ENCODE measurements at places on chromosomes 6 and 20. TPM values are rescaled to one million over a fixed set of nuclear protein-coding genes. Genes with fewer than 3 reads are reported as not detected.
A peak's percentile ranks its signal among the peaks of the same experiment; 100 is the strongest.

GRCh38 chr20:58147628-58148370, 80.7 kb downstream of the ANKRD60 start:
- DNase-seq, result no peak
- peaks cover 19% of the 10 kb centered on the region for H3K27me3 ChIP-seq
- H3K4me3 ChIP-seq, result no peak overlapping the region

DNA sequence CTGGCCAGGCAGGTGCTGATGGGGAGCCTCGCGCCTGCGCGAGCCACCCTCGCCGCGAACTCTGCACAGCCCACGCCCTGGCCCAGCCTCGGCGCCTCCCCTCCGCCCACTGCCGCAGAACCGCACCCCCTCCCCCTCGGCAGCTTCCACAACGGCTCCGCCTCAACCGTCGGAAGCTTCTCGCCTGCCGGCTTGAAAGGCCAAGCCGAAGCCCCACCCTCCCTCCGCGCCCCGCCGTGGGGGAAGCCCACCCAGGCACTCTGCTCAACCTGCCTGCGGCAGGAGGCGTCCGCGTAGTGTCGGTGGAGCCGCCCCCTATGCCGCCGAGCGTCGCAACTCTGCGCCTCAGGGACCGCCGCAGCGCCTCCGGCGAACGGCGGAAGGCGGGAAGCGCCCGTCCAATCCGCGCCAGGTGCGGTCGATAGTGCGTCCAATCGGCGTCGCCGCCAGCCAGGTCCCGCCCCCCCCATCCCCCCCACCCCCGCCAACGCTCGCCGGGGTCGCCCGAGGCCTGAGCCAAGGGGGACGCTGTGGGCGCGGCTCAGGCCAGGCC, at the start of gene SYCP2:
Gene SYCP2, minus strand, starts transcription at position 342 of the 553 bp plus-strand sequence. CDS start 11,224 bp downstream, outside the sequence.
- no peak within 1 kb of the TSS for H3K27ac ChIP-seq
- H3K36me3 ChIP-seq, result no peaks in the 10 kb centered on the region
- DNase-seq, result no peak
- no peaks in the 10 kb centered on the region for H3K27me3 ChIP-seq
- H3K4me3 ChIP-seq, result peak within 1 kb of the TSS; percentile 75

The FOXP4 gene
- total RNA-seq, result 17.2 TPM

The MGME1 gene
- 15.1 TPM for total RNA-seq

DNA sequence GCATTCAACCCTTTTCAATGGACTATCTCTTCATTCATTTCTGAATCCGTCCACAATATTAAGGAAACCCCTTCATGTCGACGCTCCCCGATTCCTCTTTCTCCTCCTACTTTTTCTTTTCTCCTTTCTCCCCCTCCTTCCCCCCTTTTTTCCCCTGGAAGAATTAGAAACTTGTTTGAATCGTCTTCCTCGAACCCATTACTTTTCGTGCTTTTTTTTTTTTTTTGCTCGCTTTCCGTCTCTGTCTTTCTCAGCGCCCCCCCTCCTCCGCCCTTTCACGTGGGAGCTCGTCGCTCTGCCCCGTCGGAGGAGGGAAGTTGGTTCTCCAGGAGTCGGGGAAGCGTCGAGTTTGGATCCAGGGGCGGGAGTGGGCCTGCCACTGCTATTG, 2.3 kb upstream of the NKX2-2 start:
- no peak overlapping the region for H3K4me3 ChIP-seq
- H3K27ac ChIP-seq, result no peak overlapping the region
- H3K27me3 ChIP-seq, result peaks cover 80% of the 10 kb centered on the region
- peaks cover 33% of the 10 kb centered on the region for H3K4me1 ChIP-seq
- no peak for DNase-seq

GRCh38 chr6:33768644-33769120, 20.2 kb downstream of the LEMD2 start:
- peaks cover 1% of the 10 kb centered on the region for H3K36me3 ChIP-seq
- no peaks in the 10 kb centered on the region for H3K27me3 ChIP-seq
- peaks cover 50% of the 10 kb centered on the region for H3K4me1 ChIP-seq

DNA sequence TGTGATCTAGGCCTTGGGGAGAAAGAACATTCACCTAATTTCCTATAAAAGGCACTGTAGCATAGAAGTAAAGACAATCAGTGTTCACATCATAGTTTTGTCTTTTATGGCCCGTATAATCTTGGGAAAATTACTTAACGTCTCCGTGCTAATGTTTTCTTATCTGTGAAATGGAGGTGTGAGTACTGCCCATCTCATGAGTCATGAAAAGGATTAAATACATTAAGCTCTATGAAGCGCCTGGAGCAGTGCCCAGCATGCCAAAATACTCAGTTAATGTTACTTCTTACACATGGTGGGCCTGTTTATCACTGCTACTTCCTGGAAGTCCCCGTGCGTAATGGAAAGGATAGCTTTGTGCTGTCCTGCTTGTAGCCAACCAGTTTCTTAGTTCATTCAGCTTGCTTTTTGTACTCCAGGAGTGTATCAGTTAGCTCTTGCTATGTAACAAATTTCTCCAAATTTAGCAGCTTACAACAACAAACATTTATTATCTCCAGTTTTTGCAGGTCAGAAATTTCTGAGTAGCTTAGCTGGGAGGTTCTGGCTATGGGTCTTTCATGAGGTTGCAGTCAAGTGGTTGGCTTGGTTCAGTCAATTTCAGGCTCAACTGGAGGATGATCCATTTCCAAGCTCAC, 103.6 kb upstream of the BMP2 start:
- H3K27me3 ChIP-seq, result no peaks in the 10 kb centered on the region
- H3K4me3 ChIP-seq, result no peak overlapping the region
- no peak overlapping the region for H3K27ac ChIP-seq
- DNase-seq, result no peak
- H3K4me1 ChIP-seq, result peaks cover 21% of the 10 kb centered on the region
- H3K36me3 ChIP-seq, result no peaks in the 10 kb centered on the region

DNA sequence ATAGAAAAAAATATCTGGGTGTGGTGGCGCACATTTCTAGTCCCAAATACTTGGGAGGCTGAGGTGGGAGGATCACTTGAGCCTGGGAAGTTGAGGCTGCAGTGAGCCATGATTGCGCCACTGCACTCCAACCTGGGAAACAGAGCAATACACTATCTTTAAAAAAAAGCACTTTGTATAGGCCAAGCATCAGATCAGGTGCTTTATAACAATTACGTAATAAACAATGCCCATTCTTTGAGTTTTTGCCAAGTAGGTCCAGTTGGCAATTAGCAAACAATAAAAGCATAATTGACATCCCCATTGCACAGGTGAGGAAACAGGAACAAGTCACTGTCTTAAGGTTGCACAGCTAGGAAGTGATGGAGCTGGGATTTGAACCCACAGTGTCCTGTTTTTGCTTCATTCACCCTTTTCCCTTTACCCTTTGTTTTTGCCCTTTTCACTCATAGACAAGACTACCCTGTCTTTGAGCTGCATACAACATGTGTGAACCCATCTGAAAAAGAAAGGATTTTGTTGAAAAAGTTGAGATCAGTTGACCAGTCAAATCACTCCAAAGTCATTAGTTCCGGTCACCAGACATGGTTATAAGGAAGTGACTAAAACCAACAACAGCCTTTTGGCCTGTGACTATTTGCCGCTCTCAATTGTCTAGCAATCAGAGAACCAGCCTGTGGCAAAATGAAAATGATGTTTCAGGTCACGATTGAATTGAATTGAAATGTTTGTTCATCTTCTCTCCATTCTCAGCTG, 303.6 kb downstream of the TFAP2C start:
- no peak overlapping the region for H3K27ac ChIP-seq
- H3K4me3 ChIP-seq, result no peak overlapping the region
- H3K4me1 ChIP-seq, result peaks cover 14% of the 10 kb centered on the region
- no peak for DNase-seq
- no peaks in the 10 kb centered on the region for H3K36me3 ChIP-seq

DNA sequence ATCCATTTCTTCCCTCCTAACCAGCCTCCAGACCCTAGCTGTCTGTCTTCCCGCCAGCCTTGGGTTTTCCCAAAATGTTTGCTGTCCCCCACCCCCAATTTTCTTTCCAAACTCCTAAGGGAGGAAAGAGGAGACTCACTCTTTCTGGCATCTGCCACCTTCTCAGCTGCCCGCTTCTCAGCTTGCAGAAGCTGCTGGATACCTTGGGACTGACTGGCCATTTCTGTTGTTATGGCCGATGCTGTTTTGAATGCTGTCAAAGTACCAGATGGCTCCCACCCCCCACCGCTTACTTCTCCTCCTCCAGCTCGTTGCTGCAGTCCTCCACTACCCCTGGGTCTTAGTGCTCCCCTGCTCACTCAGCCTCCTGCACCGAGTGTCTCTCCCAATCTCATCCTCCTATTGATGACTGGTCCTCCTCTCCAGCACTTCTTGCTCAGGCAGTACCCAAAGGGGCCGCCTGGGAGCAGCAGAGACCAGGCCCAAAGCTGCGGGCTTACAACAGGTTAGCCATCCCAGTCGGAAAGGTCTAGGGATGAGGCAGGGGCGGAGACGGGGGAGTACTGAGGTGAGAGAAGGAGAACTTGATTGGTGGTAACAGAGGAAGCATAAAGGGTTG, at the start of gene ATP6V1G2:
Gene ATP6V1G2, minus strand, starts transcription at position 270 of the 619 bp plus-strand sequence. Its CDS starts 49 bp downstream, at position 221.
- H3K4me1 ChIP-seq, result peaks cover 52% of the 10 kb centered on the region
- peak within 1 kb of the TSS; percentile 97 for H3K4me3 ChIP-seq
- H3K36me3 ChIP-seq, result peaks cover 4% of the 10 kb centered on the region
- DNase-seq, result no peak
- H3K27me3 ChIP-seq, result no peaks in the 10 kb centered on the region

GRCh38 chr6:131383421-131384411, 189.3 kb upstream of the ARG1 start:
- peak overlapping the region; percentile 1 for H3K27ac ChIP-seq
- H3K4me1 ChIP-seq, result peaks cover 19% of the 10 kb centered on the region

The TRERF1 gene
- 3.3 TPM for total RNA-seq

GRCh38 chr6:121780325-121781321, 345.2 kb downstream of the GJA1 start:
- DNase-seq, result peak; percentile 61
- H3K36me3 ChIP-seq, result peaks cover 2% of the 10 kb centered on the region
- H3K4me3 ChIP-seq, result no peak overlapping the region
- peaks cover 9% of the 10 kb centered on the region for H3K4me1 ChIP-seq
- no peak overlapping the region for H3K27ac ChIP-seq

DNA sequence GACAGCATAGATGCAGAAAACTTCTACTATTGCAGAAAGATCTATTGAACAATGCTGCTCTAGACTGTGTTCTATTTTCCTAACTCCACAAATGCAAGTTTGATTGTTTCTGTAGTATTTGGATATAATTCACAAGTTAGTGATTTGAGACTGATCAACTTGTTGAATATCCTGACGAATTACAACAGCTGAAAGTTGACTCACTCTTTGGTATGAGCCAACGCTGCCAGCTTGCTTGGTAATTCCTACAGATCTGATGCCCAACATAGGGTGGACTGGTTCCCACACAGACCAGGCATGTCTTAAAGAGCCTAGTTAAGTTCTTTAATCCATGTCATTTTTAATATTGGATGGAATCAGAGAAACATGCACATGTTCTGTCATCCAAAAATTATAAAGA, 231.0 kb upstream of the RAB32 start:
- no peaks in the 10 kb centered on the region for H3K36me3 ChIP-seq
- H3K27me3 ChIP-seq, result no peaks in the 10 kb centered on the region
- H3K27ac ChIP-seq, result no peak overlapping the region
